ENCODE measurements at places on chromosomes 3 and 15.

DNA sequence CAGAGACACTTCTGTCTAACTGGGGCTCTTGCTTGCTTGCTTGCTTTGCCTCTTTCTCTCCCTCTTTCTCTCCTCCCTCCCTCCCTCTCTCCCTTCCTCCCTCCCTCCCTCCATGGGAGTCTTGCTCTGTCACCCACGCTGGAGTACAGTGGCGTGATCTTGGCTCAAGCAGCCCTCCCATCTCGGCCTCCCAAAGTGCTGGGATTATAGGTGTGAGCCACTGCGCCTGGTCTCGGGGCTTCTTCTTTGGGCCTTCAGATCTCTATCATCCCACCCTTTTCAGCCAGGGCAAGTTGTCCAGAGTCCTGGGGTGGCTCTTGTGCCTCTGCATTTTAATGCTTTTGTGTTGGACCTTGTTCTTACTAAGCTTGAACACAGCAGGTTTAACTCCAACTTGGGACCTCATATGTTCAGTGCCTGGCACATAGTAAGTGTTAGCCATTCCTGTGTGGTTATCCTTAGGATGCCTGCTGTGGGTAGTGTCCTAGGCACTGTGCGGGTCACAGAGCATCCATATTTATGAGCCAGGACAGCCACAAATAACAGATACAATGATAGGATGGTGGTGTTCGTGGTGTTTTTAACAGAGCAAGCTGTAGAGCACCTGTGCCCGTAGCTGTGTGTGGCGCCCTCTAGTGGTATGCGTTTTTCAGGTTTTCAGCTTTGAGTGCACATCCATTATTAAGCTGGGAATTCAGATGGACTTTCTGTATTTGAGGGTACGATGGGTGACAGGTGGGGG lies 75.1 kb downstream of the CCK start:
- peak; percentile 56 for DNase-seq

DNA sequence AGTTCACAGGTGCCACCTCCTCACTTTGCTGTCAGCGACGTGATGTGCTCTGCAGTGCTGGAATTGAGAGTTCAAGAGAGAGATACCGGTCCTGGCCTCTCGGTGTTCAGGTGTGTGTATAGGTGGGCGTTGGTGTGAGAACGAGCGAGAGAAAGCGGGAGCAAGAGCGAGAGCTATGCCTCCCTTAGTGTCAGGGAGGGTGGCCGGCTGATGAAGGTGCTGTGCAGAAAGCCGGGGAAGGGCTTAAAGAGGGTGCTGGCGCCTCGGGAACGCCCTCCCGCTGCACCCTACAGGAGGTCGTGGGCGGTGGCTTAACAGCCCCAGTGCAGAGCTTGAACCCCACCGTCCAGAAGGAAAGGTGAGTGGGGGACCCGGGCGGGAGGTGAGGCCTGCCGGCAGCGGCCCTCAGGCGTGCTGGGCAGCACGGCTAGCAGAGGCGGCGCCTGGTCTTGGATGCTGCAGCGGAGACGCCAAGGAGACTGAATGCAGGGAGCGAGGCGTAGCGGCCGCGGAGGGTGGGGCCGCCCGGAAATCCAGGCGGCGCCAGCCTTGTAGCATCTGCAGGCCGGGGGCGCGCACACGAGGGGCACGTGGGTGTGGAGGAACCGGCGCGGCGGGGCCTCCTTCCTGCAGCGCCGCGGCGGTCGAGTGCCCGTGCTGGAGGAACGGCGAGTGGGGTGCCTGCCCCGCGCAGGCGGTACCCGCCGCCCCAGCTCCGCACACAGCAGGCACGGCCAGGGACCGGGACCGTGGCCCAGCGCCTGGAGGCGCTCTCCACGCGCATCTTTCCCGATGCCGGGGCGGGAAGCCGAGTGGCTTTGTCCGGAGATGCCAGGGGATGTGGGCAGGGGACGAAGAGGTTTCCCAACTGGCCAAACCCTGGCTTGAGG lies 246.8 kb upstream of the TOPAZ1 start:
- DNase-seq = peak; percentile 6

GRCh38 chr3:196636369-196637349 lies 2.8 kb upstream of the NRROS start:
- no peak for DNase-seq

GRCh38 chr3:65723985-65724384 lies 314.7 kb downstream of the MAGI1 start:
- DNase-seq = no peak

GRCh38 chr3:188672840-188673239 lies 498.9 kb upstream of the TPRG1 start:
- DNase-seq = no peak

DNA sequence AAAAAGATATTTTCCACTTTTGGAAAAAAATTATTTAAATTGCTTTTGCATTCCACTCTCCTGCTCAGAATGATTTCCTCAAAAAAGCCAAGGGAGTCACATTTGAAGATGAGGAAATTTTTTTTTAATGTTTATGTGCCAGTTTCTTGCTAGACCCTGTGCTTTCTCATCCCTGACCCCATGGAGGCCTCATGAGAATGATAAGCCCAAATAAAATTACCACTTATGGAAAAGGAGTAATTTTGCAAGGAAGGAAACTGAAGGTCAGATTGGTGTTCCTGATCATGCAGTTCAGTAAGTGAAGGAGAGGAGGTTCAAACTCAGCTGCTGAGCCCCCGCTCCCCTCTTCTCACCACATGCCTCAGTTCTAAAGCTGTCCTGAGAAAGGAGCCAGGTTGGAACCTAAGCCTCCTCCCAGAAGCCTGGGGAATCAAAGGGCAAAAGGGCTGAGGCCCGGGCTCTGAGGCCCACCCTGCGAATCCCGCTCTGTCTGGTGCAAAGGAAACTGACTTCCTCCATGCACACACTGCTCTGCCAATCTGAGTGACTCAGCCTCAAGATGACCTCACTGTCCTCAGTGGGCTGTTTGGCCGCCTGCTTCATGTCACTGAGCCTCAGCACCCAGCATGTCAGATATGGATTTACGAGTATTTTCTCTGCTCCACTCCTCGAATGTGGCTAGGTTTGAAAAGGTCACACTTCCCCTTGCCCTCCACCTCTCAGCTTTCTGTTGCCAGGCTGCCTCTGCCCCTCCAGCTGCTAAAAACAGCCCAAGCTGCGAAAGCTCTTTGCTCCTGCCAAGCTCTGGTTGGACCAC lies 56.9 kb upstream of the FLNB start:
- no peak for DNase-seq

DNA sequence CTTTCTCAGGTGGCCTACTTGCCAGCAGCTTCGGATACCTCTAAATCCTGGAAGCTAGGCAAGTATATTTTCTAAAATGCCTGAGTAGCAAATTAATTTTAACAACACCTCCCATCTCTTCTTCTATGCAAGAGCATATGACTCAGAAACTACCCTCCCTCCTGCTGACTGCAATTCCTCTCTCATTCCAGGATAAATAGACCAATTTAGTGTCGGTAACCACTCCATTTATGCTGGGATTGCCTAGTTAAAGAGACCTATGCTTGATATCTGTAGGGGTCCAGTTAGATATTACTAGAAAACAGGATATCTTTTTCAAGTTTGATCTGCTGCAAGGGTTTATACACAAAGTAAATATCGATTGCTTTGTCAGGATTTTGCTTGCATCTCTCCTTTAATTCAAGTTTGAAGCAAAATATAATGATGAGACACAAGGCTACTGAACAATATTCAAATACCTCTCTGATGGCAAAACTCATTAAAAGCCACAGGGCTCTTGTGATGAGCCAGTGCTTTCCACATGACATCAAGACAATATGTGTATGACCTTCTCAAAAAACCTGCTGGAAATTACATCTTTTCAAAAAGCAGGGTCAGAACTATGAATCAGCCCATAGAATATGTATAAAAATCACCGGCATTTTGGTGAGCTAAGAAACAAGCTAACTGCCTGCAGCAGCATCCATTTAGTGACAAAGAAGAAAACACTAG lies 491.6 kb upstream of the NECTIN3 start:
- no peak for DNase-seq

DNA sequence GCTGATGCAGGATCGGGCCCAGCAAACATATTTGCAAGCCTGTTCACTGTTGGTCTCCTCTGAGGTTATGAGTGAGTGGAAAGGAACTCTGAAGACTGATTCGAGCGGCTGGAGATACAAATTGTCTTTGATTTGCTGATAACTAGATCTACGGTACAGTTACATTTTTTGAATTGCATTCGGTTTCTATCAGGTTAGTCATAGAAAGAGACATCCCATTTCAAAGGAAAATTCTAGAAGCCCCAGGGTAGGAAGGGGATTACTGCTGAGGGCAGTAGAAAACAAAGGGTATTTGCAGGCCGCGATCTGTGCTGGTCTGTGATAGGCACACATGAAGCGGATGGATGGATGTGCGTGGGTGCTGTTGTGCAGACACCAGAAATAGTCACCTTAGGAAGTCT lies 228.4 kb downstream of the ITPR1 start:
- no peak for DNase-seq

- DNase-seq = no peak
These were observed 26.1 kb downstream of the TFRC start for GRCh38 chr3:196055683-196056270.

All from Jurkat, Clone E6-1 (cell line).